ENCODE measurements at places on chromosomes 6 and 20. TPM values are rescaled to one million over a fixed set of nuclear protein-coding genes. Genes with fewer than 3 reads are reported as not detected.

HLA-DPB1 gene
- 31.7 TPM for total RNA-seq

ZBP1 gene
- 40.1 TPM for total RNA-seq

GSTA4 gene
- 0.25 TPM for total RNA-seq

POM121L2 gene
- not detected for total RNA-seq

CALHM6 gene
- total RNA-seq: 3.0 TPM

PGC gene
- not detected for total RNA-seq

BMP2 gene
- total RNA-seq: not detected

BCAS1 gene
- 0.20 TPM for total RNA-seq

RSPO4 gene
- 0.25 TPM for total RNA-seq

PHACTR1 gene
- 2.3 TPM for total RNA-seq

SLPI gene
- not detected for total RNA-seq

SPDEF gene
- 0.17 TPM for total RNA-seq

FAM217A gene
- total RNA-seq: not detected

ETV7 gene
- total RNA-seq: 0.33 TPM

SMIM8 gene
- total RNA-seq: 5.4 TPM

SYNGAP1 gene
- total RNA-seq: 63.8 TPM

C6orf163 gene
- 0.93 TPM for total RNA-seq

FERMT1 gene
- total RNA-seq: not detected

ZNF831 gene
- total RNA-seq: 24.9 TPM

IYD gene
- not detected for total RNA-seq

BHLHE23 gene
- not detected for total RNA-seq

OLIG3 gene
- not detected for total RNA-seq
